ENCODE measurements at places on chromosomes 5 and 9.

DNA sequence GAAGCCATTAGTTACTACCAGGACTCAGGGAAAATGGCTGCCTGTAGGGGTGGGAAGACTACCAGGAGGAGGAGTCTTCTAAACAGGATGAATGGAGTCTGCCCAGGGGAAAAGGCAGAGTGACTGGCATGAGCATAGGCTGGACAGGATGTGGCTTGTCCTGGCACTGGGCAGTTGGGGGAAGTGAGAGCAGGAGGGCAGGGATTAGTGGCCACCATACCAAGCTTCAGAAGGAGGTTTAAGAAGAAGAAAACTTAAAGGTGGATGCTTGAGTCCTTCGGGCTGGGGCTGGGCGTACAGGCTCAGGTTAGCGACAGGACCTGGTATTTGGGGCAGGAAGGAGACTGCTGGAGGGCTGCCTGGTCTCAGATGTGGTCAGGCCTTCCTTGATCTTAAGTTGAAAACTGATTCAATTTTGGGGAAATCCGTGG, 5.0 kb upstream of the NSD1 start:
- DNase-seq = no peak

DNA sequence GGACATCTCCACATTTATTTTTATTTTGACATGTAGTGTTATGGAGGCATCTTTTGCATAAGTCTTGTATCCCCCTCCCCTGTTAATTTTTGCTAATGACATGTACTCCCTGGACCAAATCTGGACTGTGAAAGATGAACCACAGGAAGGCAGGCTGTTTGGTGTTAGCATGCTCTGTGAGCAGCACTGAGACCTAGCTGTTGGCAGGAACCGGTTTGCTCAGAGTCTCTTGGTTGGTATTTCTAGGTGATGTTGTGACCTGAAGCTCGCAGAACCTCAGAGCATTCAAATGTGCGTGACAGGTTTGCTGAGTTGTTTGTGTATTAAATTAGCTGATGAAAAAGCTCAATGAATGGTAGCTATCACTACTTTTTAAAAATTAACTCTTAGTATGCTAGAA, 53.6 kb upstream of the PHF2 start:
- DNase-seq = no peak

DNA sequence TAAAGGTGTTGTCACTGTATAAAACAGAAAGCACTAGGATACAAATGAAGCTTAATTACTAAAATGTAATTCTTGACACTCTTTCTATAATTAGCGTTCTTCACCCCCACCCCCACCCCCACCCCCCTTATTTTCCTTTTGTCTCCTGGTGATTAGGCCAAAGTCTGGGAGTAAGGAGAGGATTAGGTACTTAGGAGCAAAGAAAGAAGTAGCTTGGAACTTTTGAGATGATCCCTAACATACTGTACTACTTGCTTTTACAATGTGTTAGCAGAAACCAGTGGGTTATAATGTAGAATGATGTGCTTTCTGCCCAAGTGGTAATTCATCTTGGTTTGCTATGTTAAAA, 43.8 kb downstream of the NDFIP1 start:
- DNase-seq = no peak

GRCh38 chr5:171094356-171094755, 214.7 kb upstream of the TLX3 start:
- DNase-seq = no peak

DNA sequence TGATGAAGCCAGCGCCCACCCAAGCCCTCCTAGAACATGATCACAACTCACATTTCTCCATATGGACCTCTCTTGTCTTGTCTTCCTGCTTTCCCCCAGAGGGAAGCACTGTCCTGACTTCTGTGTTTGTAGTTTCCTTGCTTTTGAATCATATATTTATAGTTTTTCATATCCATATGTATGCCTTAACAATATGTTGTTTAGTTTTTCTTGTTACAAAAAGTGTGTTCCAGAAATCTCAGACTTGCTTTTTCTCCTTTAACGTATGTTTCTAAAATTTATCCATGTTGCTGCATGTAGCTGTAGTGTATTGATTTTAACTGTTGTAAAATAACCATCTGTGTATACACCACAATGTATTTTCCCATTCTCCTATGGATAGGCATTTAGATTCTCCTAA, 182.0 kb upstream of the SMIM23 start:
- no peak for DNase-seq

GRCh38 chr5:155554500-155554899, 540.9 kb downstream of the KIF4B start:
- no peak for DNase-seq

DNA sequence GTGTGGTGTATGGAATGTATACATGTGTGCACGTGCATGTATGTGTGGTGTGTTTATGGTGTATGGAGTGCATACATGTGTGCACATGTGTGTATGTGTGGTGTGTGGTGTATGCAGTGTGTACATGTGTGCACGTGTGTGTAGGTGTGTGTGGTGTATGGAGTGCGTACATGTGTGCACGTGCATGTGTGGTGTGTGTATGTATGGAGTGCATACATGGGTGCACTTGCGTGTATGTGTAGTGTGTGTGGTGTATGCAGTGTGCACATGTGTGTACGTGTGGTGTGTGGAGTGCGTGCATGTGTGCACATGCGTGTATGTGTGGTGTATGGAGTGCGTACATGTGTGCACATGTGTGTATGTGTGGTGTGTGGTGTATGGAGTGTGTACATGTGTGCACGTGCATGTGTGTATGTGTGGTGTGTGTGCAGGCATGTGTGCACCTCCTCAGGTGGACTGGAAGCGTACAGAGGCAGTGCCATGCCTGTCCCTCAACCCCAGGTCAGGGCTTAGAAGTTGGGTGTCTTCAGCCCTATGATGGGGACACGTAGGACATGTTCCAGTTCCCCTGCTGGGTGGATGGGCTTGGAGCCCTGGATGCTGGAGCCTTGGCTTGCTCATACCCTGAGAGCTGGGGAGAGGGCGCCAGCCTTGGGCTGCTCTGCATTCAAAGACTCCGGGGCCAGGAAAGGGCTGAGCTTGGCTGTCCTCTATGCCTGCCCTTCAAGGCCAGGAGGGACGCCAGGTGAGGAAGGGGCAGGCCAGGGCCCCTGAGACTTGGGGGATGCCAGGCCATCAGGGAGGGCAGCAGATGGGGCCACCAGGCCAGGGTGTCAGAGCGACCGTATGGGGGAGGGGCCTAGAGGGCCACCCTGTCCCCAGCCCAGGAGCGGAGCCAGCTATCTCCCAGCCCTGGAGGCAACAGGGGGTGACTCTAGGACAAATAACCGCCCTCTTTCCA, 12.2 kb downstream of the MYMK start:
- no peak for DNase-seq

DNA sequence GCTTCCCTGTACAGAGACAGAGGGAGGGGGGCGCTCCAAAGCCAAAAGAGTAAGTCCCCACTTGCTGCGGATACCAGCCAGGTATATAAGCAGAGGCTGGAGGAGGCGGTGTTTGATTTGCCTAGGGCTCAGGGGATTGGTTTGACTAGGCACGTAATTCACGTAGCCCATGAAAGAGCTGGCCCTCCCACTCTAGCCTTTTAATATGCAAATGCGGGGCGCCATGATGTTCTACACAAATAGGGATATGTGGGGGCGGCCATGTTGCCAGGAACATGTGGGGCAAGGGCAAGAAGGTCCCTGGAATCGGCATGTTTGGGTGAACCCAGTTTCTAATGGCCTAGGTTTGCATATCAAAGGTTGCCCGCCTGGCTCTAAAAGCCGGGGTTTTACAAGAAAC, 3.3 kb upstream of the PRLR start:
- no peak for DNase-seq

- DNase-seq = no peak
These were observed 12.6 kb downstream of the PSMD5 start for GRCh38 chr9:120830151-120830550.

DNA sequence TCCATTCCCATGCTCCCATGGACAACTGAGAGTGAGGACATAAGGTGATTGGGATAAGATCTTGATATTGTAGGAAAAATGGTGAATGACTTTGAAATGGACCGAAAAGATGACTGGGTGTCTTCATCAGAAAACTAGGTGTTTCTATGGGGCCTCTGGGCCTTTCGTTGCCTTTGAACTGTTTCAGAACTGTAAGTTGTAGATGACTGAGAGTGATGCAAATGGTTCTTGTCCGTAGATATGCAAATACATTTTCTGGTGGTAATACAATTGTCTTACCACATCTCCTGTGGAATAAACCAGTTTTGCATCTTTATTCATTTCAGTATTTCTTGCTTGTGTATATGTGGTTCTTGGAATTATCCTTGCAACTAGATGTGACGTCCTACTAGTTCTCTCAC, 16.0 kb upstream of the TEX48 start:
- no peak for DNase-seq

Measured in right renal pelvis (tissue), 4 donors.